ENCODE measurements at places on chromosomes 12 and 14.

GRCh38 chr14:33946679-33947476 lies 4.0 kb downstream of the EGLN3 start:
- DNase-seq = no peak

DNA sequence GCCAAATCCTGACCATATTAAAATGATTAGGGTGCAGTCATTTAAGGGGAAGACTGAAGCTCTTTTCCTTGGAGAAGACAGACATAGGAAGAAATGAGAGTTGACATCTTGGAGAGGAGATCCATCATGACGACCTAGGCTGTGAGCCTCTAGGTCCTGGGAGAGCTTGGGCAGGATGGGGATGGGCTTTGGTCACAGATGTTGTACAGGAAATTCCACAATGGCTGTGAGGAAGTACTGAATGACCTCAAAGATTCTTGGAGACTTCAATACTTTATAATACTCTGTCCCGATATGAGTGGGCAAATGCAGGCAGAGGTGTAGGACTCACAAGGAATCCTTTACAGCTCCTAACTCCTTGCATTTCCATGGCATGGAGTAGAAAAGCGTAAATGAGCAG lies 204.9 kb upstream of the FRMD6 start:
- DNase-seq = no peak

DNA sequence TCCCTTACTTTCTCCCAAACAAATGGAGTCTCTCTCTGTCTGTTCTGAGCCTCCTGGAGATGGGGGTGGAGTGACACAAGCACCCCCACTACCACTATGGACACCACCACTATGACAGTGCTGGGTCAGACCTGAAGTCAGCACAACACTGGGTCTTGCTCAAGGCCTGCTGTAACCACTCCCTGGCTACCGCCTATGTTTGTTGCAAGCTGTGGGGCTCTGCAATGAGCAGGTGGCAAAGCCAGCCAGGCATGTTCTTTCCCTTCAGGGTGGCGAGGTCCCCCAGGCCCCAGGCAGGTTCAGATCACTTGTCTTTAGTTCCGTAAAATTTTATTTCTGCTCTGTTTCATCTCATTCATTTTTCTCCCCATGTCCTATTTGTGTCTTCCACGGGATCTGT lies 349.8 kb downstream of the TMEM121 start:
- no peak for DNase-seq

- no peak for DNase-seq
These were observed 228.8 kb downstream of the PPFIA2 start for GRCh38 chr12:81530352-81530751.

GRCh38 chr14:26719514-26719913 lies 121.7 kb upstream of the NOVA1 start:
- DNase-seq = no peak

GRCh38 chr12:93387780-93388179 lies 10.1 kb downstream of the NUDT4 start:
- DNase-seq = no peak

- DNase-seq = no peak
These were observed 5.0 kb downstream of the EEF1AKMT3 start for GRCh38 chr12:57777367-57777766.

DNA sequence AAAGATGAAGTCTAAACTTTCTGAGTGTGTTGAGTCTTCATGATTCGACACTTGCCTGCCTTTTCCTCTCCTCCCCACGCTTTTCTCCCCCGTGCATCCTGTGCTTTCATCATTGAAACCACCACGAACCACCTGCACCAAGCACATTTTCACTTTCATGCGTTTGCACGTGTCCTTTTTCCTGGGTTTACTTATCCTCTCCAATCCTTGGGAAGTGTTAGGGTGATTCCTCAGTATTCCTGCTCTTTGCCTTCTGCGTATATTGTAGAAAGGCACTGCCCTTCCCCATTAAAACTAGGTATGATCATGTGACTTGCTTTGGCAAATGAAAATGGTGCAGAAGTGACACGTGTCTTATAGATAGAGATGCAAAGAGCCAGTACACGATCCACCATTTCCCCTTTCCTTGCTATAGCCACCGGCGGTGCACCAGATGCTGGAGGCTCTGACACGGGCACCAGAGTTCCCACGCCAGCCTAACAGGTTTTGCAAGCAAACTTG lies 106.6 kb downstream of the BRMS1L start:
- DNase-seq = no peak

DNA sequence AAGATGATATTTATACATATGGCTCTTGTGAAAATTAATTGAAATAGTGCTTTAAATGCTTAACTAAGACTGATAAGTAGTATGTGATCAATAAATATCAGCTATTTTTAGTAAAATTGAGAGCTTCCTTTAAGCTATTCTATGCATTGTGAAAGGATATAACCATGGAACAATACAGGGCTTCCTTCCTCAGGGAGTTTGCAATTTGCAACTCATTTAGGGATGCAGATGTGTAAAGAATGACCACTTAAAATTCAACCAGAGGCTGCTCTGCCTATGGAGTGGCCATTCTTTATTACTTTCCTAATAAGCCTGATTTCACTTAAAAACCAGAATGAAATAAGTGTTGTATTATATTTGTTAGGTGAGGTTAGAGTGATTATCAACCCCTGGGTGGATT lies 103.2 kb upstream of the PRICKLE1 start:
- DNase-seq = no peak

- DNase-seq = no peak
These were observed 808.1 kb upstream of the USP15 start for GRCh38 chr12:61452076-61452475.

DNA sequence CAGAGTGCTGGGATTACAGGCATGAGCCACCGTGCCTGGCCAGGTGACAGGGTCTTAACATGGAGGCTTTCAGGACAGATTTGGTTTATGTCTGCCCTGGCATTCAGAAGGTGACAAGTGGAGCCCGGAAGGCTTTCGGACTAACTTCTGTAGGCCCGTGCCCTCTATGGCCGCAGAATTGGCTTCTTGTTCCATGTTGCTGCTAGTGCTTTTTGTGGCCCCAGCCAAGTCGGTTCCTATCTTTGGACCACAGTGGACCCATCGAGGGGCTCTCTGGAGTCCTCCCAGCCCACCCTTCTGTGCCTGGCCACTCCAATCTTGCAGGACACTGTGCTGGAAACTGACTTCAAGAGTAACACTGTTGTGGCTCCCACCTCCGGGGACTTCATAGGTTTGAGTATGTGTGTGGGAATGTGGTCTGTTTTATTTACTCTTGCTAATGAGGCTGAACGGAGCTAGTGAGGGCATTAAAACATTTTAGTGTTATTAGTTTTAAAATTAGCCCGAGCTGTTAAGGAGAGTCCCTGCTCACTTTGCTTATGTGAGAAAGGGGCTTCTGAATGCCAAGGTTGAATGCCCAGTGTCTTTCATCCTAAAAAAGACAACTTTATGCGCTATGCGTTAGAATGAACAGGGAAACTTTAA lies 245.9 kb downstream of the CACNA1C start:
- no peak for DNase-seq

DNA sequence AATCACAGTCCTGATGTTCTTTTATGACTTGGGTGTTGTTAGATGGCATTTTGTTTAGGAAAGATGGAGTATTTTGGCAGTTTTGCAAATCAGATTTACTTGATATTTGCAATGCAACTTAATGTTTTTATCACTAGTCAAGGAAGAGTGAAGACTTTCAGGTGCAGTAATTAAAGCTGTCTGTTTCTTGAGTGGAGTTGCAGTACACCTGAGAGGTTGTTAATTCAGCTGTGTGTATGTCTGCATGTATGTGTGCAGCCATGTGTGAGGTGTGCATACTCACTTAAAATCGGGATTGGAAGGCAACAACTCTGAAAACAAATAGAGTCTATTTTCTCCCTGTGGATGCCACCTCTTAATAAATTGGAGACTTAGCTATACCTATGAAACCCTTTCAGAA lies 94.5 kb downstream of the RMST start:
- DNase-seq = no peak

DNA sequence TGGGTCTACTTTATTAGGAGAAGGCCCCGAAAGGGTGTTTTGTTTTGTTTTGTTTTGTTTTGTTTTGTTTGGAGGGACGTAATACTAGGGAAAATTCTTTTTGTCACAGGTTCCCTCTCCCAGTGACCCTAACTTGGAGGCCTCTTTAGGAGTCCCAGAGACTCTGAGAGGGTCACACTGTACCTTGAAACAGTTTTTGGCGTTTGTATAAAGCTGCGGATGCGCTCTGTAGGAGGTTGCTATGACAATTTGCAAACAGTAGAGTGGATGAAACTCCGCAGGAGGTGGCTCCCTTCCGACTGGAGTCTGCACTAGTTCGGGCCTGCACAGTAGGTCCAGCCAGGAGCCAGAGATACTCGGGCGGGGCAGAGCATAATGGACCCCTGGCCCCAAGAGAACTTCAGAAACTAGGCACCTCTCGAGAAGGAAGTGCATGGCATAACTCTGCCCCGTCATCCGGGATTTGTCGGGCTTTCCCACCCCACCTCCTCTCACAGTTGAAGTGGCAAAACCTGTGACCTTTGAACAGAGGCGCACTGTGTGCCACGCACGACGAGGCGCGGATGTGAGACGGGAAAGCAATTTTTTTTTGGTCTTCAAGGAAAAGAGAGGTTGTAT lies 1.3 kb upstream of the DYRK2 start:
- DNase-seq = no peak

GRCh38 chr14:23603103-23603502 lies 24.5 kb upstream of the JPH4 start:
- DNase-seq = no peak

- no peak for DNase-seq
These were observed 25.0 kb downstream of the ELK3 start for GRCh38 chr12:96218989-96219678.

- DNase-seq = no peak
These were observed 270.0 kb upstream of the CAND1 start for GRCh38 chr12:66999141-66999540.

- DNase-seq = no peak
These were observed 48.1 kb upstream of the BICDL1 start for GRCh38 chr12:119940897-119941296.

GRCh38 chr14:33457617-33458016 lies 493.3 kb downstream of the EGLN3 start:
- DNase-seq = no peak

DNA sequence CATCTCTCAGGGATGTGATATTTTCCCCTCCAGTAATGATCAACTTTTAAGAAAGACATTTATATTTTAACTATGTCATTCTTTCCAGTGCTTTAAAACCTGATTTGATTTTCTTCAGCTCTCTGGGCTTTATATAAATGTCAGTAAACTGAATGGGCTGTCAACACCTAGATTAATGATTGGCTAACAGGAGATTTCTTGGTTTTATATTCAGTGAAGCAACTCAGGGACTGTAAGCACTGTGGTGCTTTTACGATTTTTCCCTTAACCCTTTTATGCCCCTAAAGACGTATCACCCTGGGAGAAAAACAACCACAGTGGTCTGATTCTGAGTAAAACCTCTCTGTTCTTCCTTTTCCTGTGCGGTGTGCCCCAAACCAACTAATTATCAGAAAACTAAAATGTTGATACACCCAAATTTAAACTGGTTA lies 38.0 kb downstream of the PTGER2 start:
- DNase-seq = no peak

DNA sequence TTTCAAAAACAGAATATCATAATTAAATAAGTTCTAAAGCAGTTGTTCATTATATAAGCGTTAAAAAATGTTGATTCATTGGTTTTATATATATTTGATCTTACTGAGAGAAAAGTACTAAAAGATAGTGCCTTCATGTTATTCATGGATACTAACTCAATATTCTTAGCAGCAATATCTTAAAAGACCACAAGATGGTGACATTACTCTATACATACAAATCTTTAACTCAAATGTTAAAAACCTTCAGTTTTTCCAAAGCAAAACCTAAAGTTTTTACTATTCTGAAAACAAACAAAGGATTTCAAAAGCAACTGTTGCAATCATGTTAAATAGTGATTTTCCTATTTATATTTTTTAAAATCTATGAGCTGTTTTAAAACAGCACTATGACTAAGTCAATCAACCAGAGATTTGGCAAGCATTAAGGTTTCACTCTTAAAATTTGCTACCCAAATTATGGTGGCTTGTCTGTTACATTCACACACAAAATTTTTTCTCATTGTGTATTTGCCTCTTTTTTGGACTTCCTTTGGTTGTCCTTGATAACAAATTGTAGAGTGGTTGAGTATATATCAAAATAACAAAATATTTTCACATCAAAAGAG lies 50.1 kb upstream of the RERGL start:
- DNase-seq = no peak

- DNase-seq = no peak
These were observed 35.4 kb upstream of the RNASE3 start for GRCh38 chr14:20855652-20856291.

- DNase-seq = no peak
These were observed 1316.7 kb upstream of the TMEM132C start for GRCh38 chr12:126950266-126950665.

GRCh38 chr14:37655418-37655817 lies 60.0 kb downstream of the TTC6 start:
- DNase-seq = no peak

GRCh38 chr12:104049278-104049902 lies 597 bp downstream of the GLT8D2 start:
- no peak for DNase-seq

GRCh38 chr12:100752841-100753240 lies 41.7 kb upstream of the ANO4 start:
- DNase-seq = no peak

DNA sequence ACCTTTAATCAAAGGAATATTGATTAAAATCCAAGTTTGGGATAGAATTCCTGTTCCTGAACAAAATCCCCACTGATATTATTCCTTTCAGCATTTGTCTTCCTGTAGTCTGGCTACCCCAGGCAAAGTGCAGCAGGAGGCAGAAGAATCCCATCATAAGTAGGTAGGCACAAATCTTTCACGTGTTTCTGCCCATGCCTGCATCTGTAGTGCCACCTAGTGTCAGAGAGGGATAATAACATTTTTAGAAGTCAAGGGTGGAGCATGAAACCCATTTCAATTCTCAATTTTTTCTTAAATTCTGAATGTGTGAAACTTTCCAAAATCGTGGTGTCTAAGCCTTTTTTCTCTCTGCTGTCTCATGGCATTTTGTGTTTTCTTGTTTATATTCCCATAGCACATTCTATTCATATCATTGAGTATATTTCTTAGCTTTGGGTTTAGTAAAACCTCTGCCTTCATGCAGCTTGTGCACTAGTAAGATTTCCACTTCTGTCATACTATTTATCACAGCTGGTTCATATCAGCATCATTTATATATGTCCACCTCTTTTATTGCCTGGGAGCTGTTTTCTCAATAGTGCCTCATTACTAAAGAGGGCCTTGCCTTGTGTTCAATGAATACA lies 47.8 kb upstream of the RERG start:
- DNase-seq = no peak

GRCh38 chr12:96020314-96021003 lies 14.9 kb downstream of the LTA4H start:
- no peak for DNase-seq

DNA sequence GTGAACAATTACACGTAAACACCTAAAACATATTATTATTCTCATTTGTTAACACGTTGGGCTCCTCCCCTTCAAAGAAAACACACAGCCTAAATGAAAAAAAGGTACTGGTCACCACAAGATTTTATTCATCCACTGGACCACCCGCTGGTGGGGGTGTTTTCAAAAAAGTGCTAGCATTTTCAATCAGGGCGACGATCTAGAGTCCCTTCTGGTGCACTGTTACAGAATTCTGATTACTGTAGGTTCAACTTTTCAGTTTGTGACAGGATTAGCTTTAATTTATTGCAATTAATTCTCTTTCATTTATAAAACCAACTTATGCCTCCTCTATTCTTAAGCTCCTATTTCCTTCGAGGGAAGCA lies 443 bp downstream of the MAGOHB start:
- DNase-seq = no peak

All from amygdala (tissue), 56 donors.